Liver (tissue), 10 donors: ENCODE measurements at places on chromosomes 6 and 20. TPM values are rescaled to one million over a fixed set of nuclear protein-coding genes. Genes with fewer than 3 reads are reported as not detected.
A peak's percentile ranks its signal among the peaks of the same experiment; 100 is the strongest.

Gene SYNCRIP
- 30.0 TPM for polyA plus RNA-seq

DNA sequence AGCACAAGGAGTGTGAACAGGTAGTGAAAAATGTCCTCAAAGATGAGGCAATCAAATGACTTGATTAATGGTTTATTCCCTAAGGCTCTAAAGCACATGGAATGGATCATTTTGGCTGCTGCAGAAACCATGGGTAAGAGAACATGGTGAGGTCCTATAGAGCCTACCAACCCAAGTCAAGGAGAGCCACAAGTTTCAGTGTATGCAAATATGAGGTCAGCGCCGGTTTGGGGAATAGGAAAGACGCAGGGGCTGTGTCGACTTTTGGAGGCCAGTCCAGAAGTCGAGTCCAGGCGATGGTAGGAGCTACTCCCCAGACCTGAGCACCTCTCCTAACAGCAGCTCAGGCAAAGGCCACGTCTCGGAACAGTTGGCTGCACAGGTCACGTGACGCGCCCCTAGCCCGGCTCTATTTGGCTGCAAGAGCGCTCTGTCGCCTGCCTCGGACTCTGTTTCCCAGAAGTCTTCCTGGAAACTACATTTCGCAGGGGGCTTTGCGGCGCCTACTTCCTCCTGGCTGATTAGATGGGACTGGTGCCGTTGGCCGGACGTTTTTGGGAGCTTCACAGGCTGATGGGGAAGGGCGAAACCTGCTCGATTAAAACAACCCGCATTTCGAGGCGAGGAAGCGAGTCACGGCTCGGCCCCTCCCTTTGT, 74.4 kb upstream of the CHD6 start:
- peak; percentile 70 for DNase-seq

GRCh38 chr20:62642666-62643520, 590 bp downstream of the SLCO4A1 start:
- peak; percentile 40 for DNase-seq

- no peak for DNase-seq
Observed at GRCh38 chr6:152330961-152331360, 306.2 kb downstream of the SYNE1 start.

DNA sequence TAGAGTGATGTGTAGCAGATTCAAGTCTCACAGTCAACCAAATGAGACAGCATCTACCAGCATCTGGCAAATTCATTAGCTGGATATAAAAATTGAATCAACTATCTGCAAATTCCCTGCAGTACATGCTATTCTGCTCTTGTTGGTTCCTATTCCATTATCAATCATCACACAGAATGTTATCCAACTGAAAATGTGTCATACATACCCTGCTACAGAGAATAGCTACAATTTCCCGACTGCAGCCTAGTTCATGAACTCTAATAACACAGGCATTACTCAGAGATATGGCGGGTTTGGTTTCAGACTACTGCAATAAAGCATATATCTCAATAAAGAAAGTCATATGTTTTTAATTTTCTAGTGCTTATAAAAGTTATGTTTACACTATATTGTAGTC, 78.4 kb downstream of the AHI1 start:
- DNase-seq: no peak
